ENCODE measurements at places on chromosomes 6 and 20. TPM values are rescaled to one million over a fixed set of nuclear protein-coding genes. Genes with fewer than 3 reads are reported as not detected.
A peak's percentile ranks its signal among the peaks of the same experiment; 100 is the strongest.

Gene ANKRD66
- not detected for total RNA-seq

Gene LY6G6D
- total RNA-seq: not detected

Gene ACSS1
- 42.5 TPM for total RNA-seq

Gene MYT1
- total RNA-seq: not detected

Gene EDN3
- total RNA-seq: not detected

Gene HLA-DQB1
- 15.1 TPM for total RNA-seq

Gene PEDS1
- total RNA-seq: 28.7 TPM

Gene FAM83C
- total RNA-seq: not detected

- peaks cover 10% of the 10 kb centered on the region for H3K4me1 ChIP-seq
- peaks cover 17% of the 10 kb centered on the region for H3K36me3 ChIP-seq
- DNase-seq: no peak
- no peak overlapping the region for H3K27ac ChIP-seq
Measured at GRCh38 chr6:152270301-152270925, 366.7 kb downstream of the SYNE1 start.

DNA sequence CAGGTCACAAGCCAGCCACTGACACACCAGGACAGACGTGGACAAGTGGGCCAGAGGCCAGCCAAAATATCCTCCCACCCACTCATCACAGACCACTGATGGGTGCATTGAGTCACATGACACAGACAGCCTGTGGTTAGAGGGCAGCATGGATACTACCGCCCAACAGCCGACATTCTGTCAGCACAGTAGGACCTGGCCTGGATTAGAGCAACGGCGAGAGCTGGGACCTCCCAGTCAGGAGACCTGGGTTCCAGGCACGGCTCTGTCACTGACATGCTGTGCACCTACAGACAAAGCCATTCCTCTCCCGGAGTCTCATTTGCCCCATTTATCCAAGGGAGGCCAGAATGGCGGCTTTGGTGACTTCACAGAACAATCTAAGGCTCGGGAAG lies 8.0 kb downstream of the ZNF335 start:
- no peak for DNase-seq
- peaks cover 5% of the 10 kb centered on the region for H3K4me1 ChIP-seq
- no peaks in the 10 kb centered on the region for H3K27me3 ChIP-seq
- no peak overlapping the region for H3K4me3 ChIP-seq

DNA sequence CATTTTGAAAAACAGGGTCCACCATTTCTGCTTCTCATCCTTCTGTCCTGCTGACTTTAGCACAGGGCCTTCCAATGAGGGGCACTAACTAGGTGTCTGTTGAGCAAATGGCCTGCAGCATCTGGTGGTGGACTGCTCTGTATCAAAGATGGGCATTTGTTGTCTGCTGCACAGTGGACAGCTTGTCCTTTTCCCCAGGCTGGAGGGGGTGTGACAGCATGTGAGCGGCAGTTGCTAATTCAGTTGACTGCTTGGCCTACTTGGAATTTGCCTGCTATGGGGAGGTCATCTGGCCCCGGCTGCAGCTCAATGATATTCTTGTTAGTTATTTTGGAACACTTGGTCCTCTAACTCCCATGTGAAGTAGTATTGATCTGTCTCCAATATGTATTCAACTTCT lies 93.7 kb downstream of the SH3BGRL2 start:
- no peak for DNase-seq
- H3K4me1 ChIP-seq: no peaks in the 10 kb centered on the region
- H3K36me3 ChIP-seq: no peaks in the 10 kb centered on the region
- peaks cover 10% of the 10 kb centered on the region for H3K27me3 ChIP-seq
- no peak overlapping the region for H3K27ac ChIP-seq

- H3K27me3 ChIP-seq: no peaks in the 10 kb centered on the region
- peaks cover 47% of the 10 kb centered on the region for H3K4me1 ChIP-seq
- no peak for DNase-seq
- no peak overlapping the region for H3K4me3 ChIP-seq
- H3K27ac ChIP-seq: no peak overlapping the region
Measured at GRCh38 chr6:105783333-105783935, 302.7 kb upstream of the PRDM1 start.

DNA sequence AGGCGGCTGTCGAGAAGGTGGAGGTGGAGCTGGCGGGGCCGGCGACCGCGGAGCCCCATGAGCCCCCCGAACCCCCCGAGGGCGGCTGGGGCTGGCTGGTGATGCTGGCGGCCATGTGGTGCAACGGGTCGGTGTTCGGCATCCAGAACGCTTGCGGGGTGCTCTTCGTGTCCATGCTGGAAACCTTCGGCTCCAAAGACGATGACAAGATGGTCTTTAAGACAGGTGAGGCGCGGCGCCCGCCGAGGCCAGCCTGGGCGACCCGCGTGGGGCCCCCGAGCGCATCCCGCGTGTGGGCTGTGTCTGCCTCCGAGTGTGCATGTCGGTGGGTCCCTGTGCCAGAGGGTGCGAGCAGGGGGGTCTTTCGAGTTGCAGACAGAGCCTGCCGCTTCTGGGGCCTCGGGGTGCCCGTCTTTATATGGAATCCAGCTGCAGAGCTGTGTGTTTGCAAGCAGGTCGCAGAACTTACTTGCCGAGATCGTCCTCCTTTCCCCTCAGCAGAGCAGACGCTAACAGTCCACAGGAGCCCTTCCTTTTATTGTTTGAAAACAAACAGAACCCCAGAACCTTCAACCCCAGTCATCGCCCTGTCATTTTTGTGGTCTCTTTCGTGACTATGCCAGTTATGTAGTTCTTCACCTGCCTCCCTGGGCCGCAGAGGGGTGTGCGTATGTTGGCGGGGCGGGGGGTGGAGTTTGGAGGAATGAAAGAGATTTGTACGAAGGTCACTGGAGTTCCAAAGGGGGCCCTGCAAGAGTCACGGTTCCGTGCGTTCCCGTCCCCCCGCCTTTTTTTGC lies 766 bp downstream of the SLC16A10 start:
- H3K27ac ChIP-seq: peak overlapping the region; percentile 82
- H3K4me3 ChIP-seq: peak overlapping the region; percentile 89
- no peaks in the 10 kb centered on the region for H3K36me3 ChIP-seq
- H3K4me1 ChIP-seq: peaks cover 29% of the 10 kb centered on the region
- peaks cover 6% of the 10 kb centered on the region for H3K27me3 ChIP-seq

GRCh38 chr6:124970243-124970642 lies 8.0 kb downstream of the RNF217 start:
- no peak overlapping the region for H3K4me3 ChIP-seq
- peaks cover 9% of the 10 kb centered on the region for H3K27me3 ChIP-seq
- no peaks in the 10 kb centered on the region for H3K4me1 ChIP-seq
- DNase-seq: no peak
- no peak overlapping the region for H3K27ac ChIP-seq
- no peaks in the 10 kb centered on the region for H3K36me3 ChIP-seq

- DNase-seq: peak; percentile 34
- H3K27me3 ChIP-seq: no peaks in the 10 kb centered on the region
- H3K27ac ChIP-seq: peak overlapping the region; percentile 35
- H3K4me1 ChIP-seq: peaks cover 75% of the 10 kb centered on the region
Measured at GRCh38 chr6:33897189-33897780, 93.5 kb upstream of the MLN start.

DNA sequence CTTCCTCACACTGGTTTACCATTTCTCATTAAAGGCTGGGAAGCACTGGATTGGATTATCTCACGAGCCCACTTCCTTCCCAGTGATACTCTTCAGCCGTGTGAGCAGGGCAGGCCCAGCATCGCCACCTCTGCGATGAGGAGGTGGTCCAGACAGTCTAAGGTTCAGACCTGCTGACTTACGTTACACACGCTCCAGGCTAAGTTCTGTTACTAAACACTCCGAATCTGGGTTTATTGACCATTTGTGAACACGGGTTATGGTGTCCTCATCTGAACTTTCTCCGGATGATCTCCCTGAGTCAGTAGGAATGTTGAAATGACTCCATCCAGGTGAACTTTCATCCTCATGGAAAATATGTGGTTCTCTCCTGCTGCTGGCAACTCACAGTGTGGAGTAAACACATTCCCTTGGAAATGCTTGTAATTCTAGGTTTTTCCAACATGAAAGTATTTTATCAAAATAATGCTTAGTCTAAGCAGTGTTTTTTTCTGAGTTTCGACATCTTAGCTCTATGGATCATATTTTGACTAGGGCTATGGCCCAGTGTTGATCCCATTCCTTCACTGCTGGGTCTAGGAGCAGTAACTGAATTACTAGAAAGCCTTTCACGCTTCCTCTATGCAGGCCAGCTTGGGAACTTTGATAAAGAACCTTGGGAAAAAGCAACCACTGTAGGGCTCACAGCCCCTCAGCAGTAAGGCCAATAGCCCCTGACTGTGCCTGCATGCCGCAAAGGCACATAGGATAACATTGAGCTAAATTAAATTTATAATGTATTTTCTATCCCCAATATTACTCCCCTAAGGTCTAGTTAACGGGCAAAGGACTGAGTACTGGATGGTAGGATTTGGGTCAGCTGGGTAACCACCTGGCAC lies 37.7 kb upstream of the PXDC1 start:
- no peaks in the 10 kb centered on the region for H3K36me3 ChIP-seq
- no peak overlapping the region for H3K4me3 ChIP-seq
- no peaks in the 10 kb centered on the region for H3K27me3 ChIP-seq
- DNase-seq: no peak
- no peak overlapping the region for H3K27ac ChIP-seq
- H3K4me1 ChIP-seq: no peaks in the 10 kb centered on the region

- H3K27me3 ChIP-seq: peaks cover 53% of the 10 kb centered on the region
- peaks cover 3% of the 10 kb centered on the region for H3K4me1 ChIP-seq
- H3K27ac ChIP-seq: no peak within 1 kb of the TSS
- no peaks in the 10 kb centered on the region for H3K36me3 ChIP-seq
Measured at GRCh38 chr6:105179244-105180065, at the start of gene POPDC3. TSS of gene POPDC3 (minus strand) at chr6:105180014. CDS start at chr6:105161909, 18,105 bp downstream.

DNA sequence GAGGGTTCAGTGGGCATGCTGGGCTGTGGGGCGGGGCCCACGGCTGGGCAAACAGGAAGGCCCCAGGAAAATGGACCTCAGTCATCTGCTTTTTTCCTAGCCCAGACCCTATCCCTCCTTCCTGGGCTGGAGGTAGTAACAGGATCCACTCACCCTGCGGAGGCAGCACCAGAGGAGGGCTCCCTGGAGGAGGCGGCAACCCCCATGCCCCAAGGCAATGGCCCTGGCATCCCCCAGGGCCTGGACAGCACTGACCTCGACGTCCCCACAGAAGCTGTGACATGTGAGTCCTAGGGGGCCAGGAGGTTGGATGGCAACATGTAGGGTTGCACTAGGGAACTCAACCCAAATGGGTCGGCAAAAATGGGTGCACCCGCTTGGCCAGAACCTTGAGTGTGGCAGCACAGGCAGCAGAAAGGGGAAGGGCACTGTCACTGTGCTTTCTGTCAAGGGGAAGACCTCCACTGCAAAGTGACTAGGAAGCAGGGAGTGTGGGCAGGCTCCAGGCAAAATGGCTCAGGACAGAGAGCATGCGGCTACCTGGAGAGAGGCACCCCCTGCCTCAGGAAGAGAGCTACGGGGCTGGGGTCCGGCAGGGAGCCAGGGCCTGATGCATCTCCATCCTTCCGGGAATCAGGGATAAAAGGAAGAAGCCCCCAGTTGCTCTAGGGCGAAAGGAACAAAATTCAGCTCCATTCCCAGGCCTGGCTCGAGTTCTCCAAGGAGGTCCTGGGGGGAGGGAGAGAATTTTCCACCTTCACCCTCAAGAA lies 7.9 kb downstream of the MDFI start:
- H3K27ac ChIP-seq: no peak overlapping the region
- no peaks in the 10 kb centered on the region for H3K36me3 ChIP-seq
- H3K4me3 ChIP-seq: no peak overlapping the region
- H3K4me1 ChIP-seq: peaks cover 2% of the 10 kb centered on the region

- no peaks in the 10 kb centered on the region for H3K36me3 ChIP-seq
- H3K4me3 ChIP-seq: no peak overlapping the region
- no peak for DNase-seq
- no peak overlapping the region for H3K27ac ChIP-seq
Measured at GRCh38 chr6:140438346-140438735, 1063.9 kb upstream of the CITED2 start.

DNA sequence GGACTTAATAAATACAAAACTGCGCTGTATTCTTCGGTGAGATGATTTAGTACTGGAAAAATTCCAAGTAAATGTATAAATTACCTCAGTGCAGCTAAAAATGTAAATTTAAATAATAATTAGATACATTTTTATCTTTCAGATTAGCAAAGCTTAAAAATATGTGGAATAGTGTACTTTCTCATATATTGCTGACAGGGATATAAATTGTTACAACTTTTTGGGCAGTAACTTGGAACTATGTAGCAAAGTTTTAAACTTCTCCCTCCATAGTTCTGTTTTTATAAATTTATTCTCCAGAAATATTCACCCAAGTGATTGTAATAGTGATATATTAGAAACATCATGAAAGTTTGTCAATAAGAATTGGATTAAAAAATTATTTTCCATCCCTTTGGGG lies 384.6 kb upstream of the CITED2 start:
- H3K36me3 ChIP-seq: no peaks in the 10 kb centered on the region
- no peak for DNase-seq
- H3K4me3 ChIP-seq: no peak overlapping the region
- no peaks in the 10 kb centered on the region for H3K4me1 ChIP-seq

DNA sequence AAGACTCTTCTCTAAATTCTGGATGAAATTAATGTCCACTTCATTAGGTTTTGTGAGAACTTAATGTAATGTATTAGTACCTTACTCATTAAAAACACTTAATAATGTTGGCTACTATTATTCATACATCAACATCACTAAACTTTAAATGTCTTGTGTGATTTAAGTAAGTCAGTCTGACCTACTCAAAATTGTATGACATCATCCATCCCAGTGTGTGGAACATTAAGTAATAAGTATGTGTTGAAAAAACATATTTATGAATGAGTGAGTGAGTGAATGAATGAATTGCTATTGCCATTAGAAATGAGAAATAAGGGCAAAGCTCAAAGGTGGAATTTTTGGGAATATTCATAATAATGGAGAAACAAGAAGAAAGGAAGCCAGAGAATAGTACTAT lies 285.8 kb downstream of the HTR1B start:
- no peak overlapping the region for H3K27ac ChIP-seq
- no peaks in the 10 kb centered on the region for H3K4me1 ChIP-seq
- no peaks in the 10 kb centered on the region for H3K36me3 ChIP-seq

DNA sequence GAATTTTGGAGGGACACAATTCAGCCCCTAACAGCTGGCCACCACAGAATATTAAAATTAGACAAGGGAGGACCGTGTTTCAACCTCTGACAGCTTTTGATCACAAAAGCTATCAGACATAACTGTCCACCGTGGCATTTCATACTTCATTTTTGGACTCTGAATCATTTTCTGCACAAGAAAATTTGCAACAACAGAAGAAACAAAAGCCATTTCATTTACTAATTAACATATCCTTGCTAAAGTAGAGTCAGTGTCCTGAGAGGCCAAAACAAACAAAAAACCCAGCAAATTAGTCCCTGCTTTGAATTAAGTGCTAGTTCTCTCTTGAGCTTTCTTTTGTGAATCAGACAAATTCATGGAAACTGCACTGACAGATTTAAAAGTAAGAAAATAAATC lies 17.6 kb upstream of the COL12A1 start:
- DNase-seq: no peak
- no peaks in the 10 kb centered on the region for H3K4me1 ChIP-seq
- no peak overlapping the region for H3K27ac ChIP-seq
- no peak overlapping the region for H3K4me3 ChIP-seq
- H3K36me3 ChIP-seq: no peaks in the 10 kb centered on the region

GRCh38 chr20:46046588-46047310 lies 17.7 kb downstream of the SLC12A5 start:
- no peak overlapping the region for H3K27ac ChIP-seq
- H3K4me3 ChIP-seq: no peak overlapping the region
- no peak for DNase-seq

GRCh38 chr20:4748847-4749246 lies 27.1 kb downstream of the PRND start:
- peaks cover 32% of the 10 kb centered on the region for H3K27me3 ChIP-seq
- H3K4me3 ChIP-seq: no peak overlapping the region
- H3K36me3 ChIP-seq: no peaks in the 10 kb centered on the region
- no peak overlapping the region for H3K27ac ChIP-seq
- H3K4me1 ChIP-seq: no peaks in the 10 kb centered on the region

- DNase-seq: peak; percentile 65
- H3K4me3 ChIP-seq: peak overlapping the region; percentile 93
- H3K4me1 ChIP-seq: peaks cover 84% of the 10 kb centered on the region
- H3K36me3 ChIP-seq: peaks cover 61% of the 10 kb centered on the region
- H3K27me3 ChIP-seq: no peaks in the 10 kb centered on the region
Measured at GRCh38 chr6:90078513-90079289, 184.4 kb downstream of the GJA10 start.

All from activated CD8-positive, alpha-beta T cell treated with anti-CD3 and anti-CD28 coated beads, Interleukin-2, amount 10 ng/mL, durations not matched to agents 7 days and 5 days (primary cell).